Activated naive CD4-positive, alpha-beta T cell treated with anti-CD3 and anti-CD28 coated beads, Interleukin-2, amount 10 ng/mL, durations not matched to agents 5 hours and 36 hours (primary cell): ENCODE measurements at places on chromosomes 6 and 20. TPM values are rescaled to one million over a fixed set of nuclear protein-coding genes. Genes with fewer than 3 reads are reported as not detected.

BTNL2 gene
- total RNA-seq, result not detected

SLC17A9 gene
- total RNA-seq, result 18.2 TPM

MEP1A gene
- not detected for total RNA-seq

SLC2A10 gene
- not detected for total RNA-seq

SERINC1 gene
- 71.4 TPM for total RNA-seq

PSORS1C2 gene
- total RNA-seq, result not detected

RGS17 gene
- total RNA-seq, result not detected

HLA-DMB gene
- total RNA-seq, result 9.2 TPM

NRN1 gene
- 15.4 TPM for total RNA-seq

LY6G6D gene
- total RNA-seq, result not detected

FAXC gene
- not detected for total RNA-seq

RNF146 gene
- 23.4 TPM for total RNA-seq

IL17F gene
- not detected for total RNA-seq

SLC32A1 gene
- not detected for total RNA-seq

HEY2 gene
- not detected for total RNA-seq

PSMB8 gene
- total RNA-seq, result 315 TPM

GJA10 gene
- total RNA-seq, result 0.25 TPM

RNGTT gene
- 17.6 TPM for total RNA-seq

HTR1B gene
- total RNA-seq, result not detected

IL17A gene
- not detected for total RNA-seq

DACT2 gene
- total RNA-seq, result not detected

POM121L2 gene
- total RNA-seq, result not detected

MYLK4 gene
- total RNA-seq, result 0.20 TPM

RBBP8NL gene
- total RNA-seq, result not detected

FAM83C gene
- not detected for total RNA-seq

NHSL1 gene
- 0.29 TPM for total RNA-seq

KHDC1L gene
- total RNA-seq, result not detected

FRS3 gene
- 5.3 TPM for total RNA-seq

C6orf15 gene
- not detected for total RNA-seq

ENPP3 gene
- not detected for total RNA-seq

LY6G5C gene
- 1.8 TPM for total RNA-seq
